Effector memory CD4-positive, alpha-beta T cell (primary cell): ENCODE measurements at places on chromosomes 4 and X.

GRCh38 chrX:47743504-47743903, 84.5 kb upstream of the UXT start:
- no peak for DNase-seq

GRCh38 chr4:78379040-78379439, 172.5 kb upstream of the ANXA3 start:
- DNase-seq = no peak

- no peak for DNase-seq
Observed at GRCh38 chr4:168573870-168574269, 77.0 kb downstream of the PALLD start.

DNA sequence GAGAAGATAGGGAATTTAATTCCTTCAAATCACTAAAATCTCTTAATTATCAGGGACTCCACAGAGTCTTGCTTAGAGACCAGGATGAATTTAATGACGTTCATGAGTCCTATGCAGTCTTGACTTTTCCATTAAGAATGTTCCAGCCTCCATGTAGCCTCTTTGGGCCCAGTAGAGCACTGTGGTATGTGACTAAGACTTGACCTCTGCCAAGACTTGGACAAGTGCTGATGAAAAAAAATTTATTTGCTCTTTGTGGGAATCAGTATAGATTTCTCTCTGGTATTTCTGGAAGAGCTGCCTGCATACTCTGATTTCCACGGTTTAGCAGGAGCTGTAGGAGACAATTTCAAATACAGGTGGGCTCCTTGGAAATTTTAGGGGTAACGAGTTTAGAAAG, 40.6 kb downstream of the CHRDL1 start:
- no peak for DNase-seq

GRCh38 chrX:45187731-45188130, 12.9 kb downstream of the DIPK2B start:
- no peak for DNase-seq

- DNase-seq = no peak
Observed at GRCh38 chrX:154351183-154352011, 23.0 kb downstream of the FLNA start.

- no peak for DNase-seq
Observed at GRCh38 chrX:49901048-49901447, 21.3 kb upstream of the CLCN5 start.

- DNase-seq = no peak
Observed at GRCh38 chrX:55163171-55163570, 57.0 kb upstream of the PAGE5 start.

DNA sequence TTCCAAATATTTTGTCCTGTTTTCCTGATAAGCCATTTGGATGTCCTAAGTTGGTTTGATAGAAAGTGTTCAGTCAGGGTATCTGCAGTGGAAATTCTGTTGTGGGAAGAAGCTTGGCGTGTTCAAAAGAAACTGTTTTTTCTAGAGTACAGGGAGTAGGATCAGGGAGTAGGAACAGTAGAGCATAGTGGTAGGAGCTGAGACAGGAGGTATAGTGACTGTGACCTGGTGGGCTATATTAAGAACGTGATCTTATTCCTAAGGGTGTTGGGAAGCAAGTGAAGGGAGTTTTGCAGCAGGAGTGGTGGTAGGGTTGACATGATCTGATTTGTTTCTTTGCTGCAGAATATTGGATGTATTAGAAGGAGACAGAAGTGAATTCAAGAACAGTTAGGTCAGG, 348.2 kb downstream of the BMPR1B start:
- DNase-seq = no peak

GRCh38 chrX:45143455-45143854, 57.2 kb downstream of the DIPK2B start:
- DNase-seq = no peak

GRCh38 chrX:102063445-102064074, 61.9 kb upstream of the TCEAL2 start:
- DNase-seq = no peak

DNA sequence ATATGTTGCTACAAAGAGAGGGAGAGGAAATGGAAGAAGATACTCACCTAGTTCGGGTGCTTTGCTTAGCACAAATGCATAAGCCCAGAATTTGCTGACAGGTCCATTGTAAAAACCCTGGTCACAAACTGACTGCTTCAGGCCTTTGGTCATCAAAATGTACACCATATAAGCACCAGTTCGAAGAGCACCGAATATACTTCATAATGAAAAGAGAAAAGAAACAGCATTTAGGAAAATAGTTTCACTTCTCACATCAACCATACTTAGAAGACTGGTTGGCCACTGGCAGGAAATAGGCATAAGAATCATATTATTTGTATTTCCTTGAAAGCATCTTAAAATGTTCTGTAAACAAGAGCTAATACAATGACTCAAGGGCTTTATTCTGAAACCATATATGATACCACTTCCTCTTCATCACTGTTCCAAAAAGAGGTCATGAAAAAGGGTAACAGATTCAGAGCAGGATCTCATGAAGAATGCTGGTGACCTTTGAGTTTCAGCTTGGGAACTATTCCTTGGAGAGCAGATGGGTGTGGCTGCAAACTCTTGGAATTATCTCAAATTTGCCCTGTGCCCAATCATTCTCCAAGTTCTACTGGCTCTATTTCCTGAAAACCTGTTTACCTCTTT, 138.7 kb downstream of the ELOVL6 start:
- no peak for DNase-seq

GRCh38 chrX:117274965-117275364, 812.2 kb upstream of the CT83 start:
- DNase-seq = no peak

- peak; percentile 26 for DNase-seq
Observed at GRCh38 chrX:44874420-44875184, 1.6 kb downstream of the KDM6A start.

DNA sequence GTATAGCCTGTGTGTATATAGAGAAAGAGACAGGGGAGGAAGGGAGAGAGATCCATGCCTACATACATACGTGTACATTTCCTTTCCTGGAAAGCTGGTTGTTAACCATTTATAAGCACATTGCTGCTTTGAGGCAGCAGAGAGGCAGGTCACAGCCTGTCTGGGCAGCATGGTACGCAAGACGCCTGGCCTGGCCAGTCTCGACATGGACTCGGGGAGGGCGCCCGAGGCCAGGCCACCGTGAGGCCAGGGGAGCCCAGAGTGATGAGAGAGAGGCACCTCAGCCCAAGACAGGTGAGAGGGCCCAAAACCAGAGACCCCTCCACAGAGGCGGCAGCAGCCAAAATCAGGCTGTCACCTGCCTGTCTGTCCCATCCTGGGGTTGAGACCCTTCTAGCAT, 3.9 kb downstream of the TREX2 start:
- no peak for DNase-seq
